ENCODE measurements at places on chromosomes 16 and 17.

GRCh38 chr16:31186930-31187807 lies 7.2 kb downstream of the FUS start:
- no peak for DNase-seq

GRCh38 chr17:43405861-43406260 lies 7.1 kb downstream of the ARL4D start:
- DNase-seq = no peak

- no peak for DNase-seq
These were observed 75.0 kb downstream of the GPRC5B start for GRCh38 chr16:19809693-19810092.

DNA sequence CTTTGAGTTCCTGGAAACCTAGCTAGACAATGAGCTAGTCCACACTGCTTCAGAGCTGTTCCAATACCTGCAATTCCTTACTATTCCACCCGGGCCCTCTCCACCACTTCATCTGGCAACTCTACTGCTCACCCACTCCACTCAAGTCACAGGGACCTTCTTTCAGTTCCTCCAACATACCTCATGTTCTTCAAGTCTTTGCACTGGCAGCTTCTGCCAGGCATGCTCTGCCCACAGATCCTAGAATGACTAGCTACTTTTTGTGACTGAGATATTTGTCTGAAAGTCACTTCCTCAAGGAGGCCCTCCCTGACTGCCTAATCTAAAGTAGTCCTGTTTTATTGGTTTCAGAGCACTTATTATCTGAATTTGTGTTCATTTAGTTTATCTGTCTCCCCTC lies 86.4 kb downstream of the TEX14 start:
- DNase-seq = no peak

DNA sequence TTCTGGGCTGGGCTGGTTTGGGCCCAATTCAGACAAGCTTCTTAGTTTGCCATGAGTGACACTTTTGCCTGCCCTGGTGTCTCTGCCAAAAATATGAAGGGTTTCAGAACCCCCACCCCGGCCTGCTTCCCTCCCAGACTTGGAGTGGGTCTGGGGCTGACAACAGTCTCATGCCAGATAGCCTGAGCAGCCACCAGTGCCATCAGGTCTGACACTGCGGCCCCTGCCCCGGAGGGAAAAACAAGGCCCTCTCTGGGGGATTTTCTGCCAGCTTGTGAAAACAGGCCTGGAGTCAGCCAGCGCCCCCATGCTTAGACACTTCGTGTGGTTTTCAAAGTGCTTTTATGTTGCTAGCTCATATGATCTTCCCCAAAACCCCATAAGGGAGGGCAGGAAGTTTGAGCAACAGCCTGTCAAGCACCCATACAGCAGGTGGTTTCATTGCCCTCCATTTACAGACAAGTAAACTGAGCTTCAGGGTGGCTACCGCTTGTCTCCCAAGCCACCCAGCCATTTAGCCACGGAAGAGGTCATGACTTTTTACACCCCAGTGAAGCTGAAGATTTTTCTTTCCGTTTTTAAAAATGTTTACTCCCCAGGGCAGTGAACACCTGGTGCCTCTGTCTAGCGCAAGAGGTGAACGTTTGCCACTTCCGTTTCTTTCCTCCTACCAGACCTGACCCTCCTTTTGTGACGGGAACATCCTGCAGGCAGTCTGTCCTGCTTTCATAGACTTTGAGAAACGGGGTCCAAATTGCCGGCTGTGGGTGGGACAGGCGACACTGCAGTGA lies 300.6 kb downstream of the SEC14L1 start:
- peak; percentile 66 for DNase-seq

GRCh38 chr16:49013727-49014080 lies 267.9 kb downstream of the CBLN1 start:
- DNase-seq = no peak

GRCh38 chr16:24753437-24753836 lies 24.0 kb downstream of the TNRC6A start:
- DNase-seq = no peak

GRCh38 chr17:66459811-66460270 lies 157.4 kb downstream of the PRKCA start:
- DNase-seq = no peak

- peak; percentile 66 for DNase-seq
These were observed 8.5 kb downstream of the CCL18 start for GRCh38 chr17:36072431-36073121.

- no peak for DNase-seq
These were observed 20.0 kb downstream of the PLCG2 start for GRCh38 chr16:81799138-81799504.

- DNase-seq = no peak
These were observed 220.8 kb upstream of the TNRC6C start for GRCh38 chr17:77737442-77738265.

GRCh38 chr16:81815429-81815766 lies 36.3 kb downstream of the PLCG2 start:
- DNase-seq = no peak

DNA sequence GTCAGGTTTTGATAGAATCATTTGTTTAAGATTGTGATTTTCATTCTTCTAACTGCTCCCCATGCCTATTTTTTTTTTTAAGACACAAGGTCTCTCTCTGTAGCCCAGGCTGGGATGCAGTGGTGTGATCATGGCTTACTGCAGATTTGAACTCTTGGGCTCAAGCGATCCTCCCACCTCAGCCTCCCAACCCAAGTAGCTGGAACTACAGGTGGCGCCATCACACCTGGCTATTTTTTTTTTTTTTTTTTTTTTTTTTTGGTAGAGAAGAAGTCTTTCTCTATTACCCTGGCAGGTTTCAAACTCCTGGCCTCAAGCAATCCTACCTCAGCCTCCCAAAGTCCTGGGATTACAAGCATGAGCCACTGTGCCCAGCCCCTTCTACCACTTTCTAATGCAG lies 223.3 kb downstream of the CBLN1 start:
- DNase-seq = no peak

- DNase-seq = no peak
These were observed 9.4 kb upstream of the CNEP1R1 start for GRCh38 chr16:50015631-50016030.

- DNase-seq = no peak
These were observed 60.6 kb upstream of the DNAH17 start for GRCh38 chr17:78637643-78638420.

- peak; percentile 67 for DNase-seq
These were observed 17.9 kb downstream of the GOSR2 start for GRCh38 chr17:46940692-46941404.

- no peak for DNase-seq
These were observed 171.1 kb upstream of the IRX6 start for GRCh38 chr16:55152875-55153390.

- peak; percentile 53 for DNase-seq
These were observed 76.7 kb downstream of the CHD9 start for GRCh38 chr16:53131363-53132071.

DNA sequence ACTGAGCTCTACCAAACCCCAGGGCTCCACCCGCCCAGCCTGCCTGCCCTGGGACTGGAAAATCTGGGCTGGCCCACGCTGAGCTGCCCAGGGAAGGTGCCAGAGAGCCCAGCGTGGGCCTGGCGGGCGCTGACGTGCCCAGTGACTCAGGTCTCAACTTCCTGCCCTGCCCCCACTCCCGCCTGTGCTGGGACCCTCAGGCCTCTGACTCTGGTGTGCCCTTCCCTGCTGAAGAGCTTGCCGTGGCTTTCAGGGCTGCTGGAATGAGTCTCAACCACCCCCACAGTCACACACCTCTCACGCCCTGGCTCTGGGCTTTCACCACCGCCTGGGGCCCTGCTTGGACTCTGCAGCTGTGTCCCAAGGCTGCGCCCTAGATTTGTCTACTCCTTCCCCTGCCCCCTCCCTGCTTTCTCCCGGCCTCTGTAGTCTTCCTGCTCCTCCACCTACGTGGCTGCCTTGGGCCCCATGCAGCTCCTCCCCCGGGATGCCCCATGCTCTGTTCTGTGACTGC lies 10.4 kb downstream of the LLGL1 start:
- no peak for DNase-seq
